NCI-H2081 (cell line): ENCODE measurements at places on chromosomes 16 and 17.

DNA sequence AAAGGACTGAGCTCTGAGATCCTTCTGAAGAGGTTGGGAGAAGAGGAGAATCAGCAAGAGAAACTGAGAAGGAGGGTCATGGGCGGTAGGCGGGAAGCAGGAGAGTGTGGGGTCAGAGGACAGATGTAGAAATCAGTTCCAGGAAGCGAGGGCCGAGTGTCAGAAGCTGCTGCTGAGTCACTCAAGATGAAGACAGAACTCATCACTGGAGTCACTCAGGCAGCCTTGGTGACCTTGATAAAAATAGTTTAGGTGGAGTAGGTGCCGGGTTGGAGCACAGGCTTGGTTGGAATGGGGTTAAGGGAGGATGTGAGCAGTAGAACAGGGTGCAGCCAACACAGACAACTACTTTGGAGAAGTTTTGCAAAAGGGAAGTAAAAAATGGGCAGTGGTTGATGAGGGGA is 6.1 kb upstream of the ITGAM start:
- DNase-seq = no peak

- no peak for DNase-seq
Measured at GRCh38 chr17:40534371-40535189, 30.7 kb downstream of the CCR7 start.

GRCh38 chr16:21222495-21223337 is 10.8 kb upstream of the ANKS4B start:
- DNase-seq = peak; percentile 9

DNA sequence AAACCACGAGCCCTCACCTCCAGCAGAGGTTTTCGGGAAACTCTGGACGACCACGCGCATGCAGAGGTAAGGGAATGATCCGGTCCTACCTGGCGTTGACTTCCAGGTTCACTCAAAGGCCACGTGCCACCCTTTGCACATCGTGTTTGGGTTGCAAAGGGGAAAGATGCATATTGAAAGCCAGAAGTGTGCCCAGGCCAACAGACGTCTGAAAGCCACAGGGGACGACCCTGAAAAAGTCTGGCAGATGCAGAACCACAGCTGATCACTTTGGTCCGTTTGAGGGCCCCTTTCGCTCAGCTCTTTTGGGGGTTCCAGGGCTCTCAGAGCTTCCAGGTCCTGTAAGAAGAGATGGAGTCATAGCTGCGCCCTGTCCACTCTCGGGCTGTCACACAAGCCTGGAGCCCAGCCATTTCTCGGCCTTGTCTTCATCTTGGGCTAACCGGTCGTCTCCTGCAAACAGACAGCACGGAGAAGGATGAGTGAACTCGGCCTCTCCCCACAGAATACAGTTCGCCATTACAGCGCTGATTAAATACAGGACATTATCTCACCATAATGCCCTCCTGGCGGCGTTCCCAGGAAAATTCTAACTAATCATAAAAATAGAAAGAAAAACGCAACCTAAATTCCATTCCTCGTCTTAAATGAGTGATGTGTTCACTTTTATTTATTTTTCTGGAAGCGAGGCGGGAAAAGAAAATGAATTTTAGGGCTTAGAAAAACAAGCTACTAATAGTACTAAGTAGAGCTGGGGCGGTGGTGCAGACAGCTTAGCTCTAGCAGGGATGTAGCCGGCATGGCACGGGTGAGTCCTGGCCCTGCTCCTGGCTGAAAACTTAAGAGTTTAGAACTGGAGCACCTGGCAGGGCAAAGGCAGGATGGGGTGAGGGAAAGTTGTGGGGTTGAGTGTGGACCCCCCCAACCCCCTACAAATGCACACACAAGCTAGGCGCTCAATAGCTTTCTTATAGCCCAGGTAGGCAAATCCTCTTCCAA is 45.5 kb upstream of the ZFHX3 start:
- DNase-seq = peak; percentile 19

DNA sequence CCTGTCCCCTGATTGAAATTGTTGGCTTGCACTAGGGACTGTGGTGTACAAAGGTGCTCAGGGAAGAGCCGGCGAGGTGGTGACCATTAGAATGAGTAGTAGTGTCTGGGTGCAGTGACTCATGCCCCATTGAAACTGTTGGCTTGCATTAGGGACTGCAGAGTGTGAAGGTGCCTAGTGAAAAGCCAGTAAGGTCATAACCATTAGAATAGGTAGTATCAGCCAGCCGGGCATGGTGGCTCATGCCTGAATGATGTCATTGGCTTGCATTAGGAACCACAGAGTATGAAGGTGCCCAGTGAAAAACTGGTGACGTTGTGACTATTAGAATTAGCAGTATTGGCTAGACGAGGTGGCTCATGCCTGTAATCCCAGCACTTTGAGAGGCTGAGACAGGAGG is 78.9 kb downstream of the ABCC6 start:
- DNase-seq = no peak

GRCh38 chr16:51657848-51658247 is 506.8 kb upstream of the SALL1 start:
- no peak for DNase-seq

DNA sequence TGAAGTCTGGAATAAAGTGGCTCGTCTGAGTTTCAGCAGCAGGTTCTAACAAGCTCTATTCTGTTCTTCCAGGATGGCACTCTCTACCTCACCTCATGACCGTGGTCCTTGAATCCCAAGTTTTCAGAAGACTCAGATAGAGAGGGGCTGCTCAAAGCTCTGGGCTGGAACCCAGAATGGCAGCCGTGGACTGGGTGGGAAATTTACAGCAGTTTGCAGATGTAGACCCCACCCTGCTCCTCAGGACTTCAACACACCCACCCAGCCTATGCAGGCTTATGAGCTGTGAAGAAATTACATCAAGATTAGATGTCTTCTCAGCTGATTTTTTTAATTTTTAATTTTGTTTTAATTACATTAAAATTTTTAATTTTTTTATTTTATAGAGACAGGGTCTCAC is 59.4 kb downstream of the METRNL start:
- no peak for DNase-seq

GRCh38 chr17:32909787-32910369 is 18.1 kb upstream of the TMEM98 start:
- DNase-seq = peak; percentile 34

DNA sequence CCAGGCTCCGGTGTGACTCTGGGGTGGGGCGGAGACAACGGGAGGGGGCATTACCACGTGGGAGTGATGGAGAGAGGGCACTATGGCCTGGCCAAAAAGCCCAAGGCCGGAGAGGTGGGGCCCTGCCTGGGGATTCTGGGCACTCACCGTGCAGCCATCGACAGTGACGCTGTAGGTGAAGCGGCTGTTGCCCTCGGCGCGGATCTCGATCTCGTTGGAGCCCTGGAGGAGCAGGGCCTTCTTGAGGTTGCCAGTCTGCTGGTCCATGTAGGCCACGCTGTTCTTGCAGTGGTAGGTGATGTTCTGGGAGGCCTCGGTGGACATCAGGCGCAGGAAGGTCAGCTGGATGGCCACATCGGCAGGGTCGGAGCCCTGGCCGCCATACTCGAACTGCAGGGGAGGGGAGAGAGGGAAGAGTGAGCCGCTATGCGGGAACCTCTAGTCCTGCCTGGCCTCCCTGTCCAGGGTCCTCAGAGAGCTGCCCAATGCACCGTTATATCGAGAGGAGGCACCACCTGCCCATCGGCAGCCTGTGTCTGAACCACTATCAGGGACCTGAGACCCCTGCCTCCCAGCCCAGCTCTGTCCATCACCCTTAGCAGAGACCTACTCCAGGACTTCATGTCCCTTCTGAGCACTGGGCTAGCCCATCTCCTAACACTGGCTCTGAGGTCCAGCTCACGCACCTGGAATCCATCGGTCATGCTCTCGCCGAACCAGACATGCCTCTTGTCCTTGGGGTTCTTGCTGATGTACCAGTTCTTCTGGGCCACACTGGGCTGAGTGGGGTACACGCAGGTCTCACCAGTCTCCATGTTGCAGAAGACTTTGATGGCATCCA is 15.6 kb downstream of the COL1A1 start:
- no peak for DNase-seq

DNA sequence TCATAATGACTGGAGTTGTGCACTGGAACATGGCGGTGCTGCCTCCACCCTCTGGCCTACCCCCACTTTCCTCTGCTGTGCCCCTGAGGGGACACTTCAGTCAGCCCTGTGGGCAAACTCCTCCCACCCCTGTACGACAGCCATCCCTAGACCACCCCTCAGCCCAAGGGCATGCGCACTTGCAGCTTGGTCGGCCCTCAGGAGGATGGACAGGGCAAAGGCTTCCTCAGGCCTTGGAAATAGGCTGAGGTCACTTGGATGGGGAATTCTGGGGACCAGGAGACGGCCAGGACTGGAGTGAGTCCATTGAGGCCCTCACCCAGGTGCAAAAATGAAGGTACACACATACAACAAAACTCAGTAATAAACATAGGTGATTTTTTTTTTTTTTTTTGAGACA is 41.0 kb downstream of the FZD2 start:
- no peak for DNase-seq

DNA sequence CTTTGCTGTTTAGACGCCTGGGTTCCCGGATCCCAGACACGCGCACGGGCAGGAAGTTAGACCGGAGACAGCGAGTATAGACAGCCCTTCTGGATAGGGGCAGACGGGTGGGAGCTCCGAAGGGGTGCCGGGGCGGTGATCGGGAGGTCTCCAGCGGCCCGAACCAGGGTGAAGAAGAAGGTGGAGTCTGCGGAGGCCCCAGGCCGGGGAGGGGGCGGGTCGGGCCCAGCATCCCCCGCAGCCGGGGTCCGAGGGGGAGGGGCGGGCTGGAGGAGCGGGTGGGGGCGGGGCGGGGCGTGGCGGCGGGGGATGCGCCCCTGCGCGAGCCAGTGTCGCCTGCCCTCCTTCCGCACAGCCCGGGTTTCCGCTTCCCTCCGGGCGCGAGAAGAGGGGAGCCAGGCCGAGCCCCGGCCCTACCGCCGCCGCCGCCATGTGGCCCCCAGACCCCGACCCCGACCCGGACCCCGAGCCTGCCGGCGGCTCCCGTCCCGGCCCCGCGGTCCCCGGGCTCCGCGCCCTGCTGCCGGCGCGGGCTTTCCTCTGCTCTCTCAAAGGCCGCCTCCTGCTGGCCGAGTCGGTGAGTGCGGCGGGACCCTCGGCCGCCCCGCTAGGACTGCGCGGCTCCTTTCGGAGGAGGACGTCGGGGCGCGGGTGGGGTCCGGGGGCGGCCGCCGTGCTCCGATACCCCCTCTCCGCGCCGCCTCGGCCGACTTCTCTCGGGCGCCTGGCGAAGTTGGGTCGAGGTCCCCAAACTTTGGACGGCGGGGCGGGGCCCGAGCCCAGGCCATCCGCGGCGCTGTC is at the start of gene CMTM3:
TSS of gene CMTM3 (plus strand) at position 329 of the 801 bp plus-strand sequence. CDS start at position 431, 102 bp downstream.
- peak; percentile 10 for DNase-seq

- DNase-seq = no peak
Measured at GRCh38 chr16:46745617-46746016, 2.5 kb downstream of the MYLK3 start.

- no peak for DNase-seq
Measured at GRCh38 chr16:616733-617586, 13.8 kb upstream of the WFIKKN1 start.

DNA sequence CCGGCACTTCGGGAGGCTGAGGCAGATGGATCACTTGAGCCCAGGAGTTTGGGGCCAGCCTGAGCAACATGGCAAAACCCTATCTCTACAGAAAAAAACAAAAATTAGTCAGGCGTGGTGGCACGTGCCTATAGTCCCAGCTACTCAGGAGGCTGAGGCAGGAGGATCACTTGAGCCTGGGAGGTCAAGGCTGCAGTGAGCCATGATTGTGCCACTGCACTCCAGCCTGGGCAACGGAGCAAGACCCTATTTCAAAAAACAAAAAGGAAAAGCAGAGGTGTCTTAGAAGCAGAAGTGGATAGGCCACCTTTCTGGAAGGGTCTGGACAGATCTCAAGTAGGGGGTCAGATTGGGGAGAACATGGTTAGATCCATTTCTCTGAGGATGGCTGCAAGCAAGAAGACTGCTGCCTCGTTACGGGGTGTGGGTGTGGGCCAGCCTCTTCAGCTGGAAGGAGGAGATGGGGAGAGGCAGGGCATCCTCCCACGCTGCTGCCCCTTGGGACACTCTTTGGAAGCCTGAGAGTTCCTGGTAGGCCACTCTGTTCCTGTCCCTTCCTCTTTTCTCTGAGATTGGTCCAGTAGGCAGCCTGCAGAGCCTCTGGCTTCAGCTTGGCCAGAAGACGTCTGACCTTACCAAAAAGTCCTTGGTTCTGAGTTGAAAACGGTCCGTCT is 208.0 kb downstream of the MSI2 start:
- DNase-seq = no peak

GRCh38 chr17:78358538-78359320 is 1.1 kb downstream of the SOCS3 start:
- no peak for DNase-seq

GRCh38 chr17:77233127-77233526 is 92.4 kb downstream of the SEC14L1 start:
- no peak for DNase-seq

DNA sequence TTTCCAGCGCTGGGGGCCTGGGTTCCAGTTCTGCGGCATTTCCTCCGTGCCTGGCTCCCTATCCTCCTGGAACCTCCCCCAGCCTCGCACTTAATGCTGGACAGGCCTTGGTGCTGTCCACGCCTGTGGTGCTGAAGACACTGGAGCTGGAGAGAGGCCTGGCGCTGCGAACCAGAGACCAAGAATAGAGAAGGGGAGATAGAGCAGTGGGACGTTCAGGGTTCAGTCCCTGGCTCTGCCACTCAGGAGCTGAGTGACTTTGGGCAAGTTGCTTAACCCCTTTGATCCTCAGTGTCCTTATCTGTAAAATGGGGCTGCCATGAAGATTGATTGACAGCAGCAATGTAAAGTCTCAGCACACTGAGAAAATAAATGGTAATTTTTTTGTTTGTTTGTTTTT is 11.9 kb downstream of the SBK1 start:
- no peak for DNase-seq

- DNase-seq = no peak
Measured at GRCh38 chr16:27428026-27428785, 26.2 kb downstream of the IL21R start.

DNA sequence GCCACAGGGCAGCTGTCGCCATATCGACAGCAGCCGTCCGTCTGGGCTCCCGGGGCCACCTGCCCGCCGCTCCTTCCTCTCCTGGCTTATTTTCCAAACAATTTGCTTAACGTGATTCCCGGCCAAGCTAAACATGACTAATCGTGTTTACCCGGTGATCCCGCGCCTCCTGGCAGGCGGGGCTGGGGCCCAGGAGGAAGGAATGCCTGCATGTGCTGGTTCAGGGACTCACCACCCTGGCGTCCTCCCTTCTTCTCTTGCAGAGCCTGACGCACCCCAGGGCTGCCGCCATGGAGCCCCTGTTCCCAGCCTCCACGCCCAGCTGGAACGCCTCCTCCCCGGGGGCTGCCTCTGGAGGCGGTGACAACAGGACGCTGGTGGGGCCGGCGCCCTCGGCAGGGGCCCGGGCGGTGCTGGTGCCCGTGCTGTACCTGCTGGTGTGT is 6.1 kb downstream of the SSTR5 start:
- DNase-seq = peak; percentile 90

DNA sequence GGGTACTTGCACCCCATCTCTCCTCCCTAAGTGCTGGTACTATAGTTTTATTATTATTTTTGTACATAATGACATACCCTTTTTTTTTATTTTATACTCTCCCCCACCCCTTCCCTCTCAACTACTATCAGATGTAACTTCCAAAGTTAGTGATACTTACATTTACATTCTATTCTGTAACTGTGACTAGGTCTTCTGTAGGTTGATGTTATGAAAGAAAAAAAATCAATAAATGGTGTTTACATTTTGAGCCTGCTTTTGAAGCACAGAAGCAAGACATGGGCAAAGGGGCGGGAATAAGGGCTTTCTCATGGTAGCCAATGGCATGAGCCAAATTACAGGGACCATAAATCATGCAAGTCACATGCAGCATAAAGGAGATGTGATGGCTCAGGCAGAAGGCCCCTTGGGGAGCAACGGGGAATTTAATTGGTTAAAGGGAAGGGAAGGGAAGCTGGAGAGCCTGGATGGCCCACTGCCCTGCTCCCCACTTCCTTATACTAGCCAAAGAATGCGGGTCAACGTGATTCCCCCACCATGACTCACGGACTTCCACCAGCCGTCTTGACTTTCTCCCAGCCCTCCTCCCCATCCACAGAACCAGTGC is 2.4 kb upstream of the ACSF2 start:
- DNase-seq = peak; percentile 8
